Astrocyte of the spinal cord (primary cell): ENCODE measurements at places on chromosomes 5 and 9.

DNA sequence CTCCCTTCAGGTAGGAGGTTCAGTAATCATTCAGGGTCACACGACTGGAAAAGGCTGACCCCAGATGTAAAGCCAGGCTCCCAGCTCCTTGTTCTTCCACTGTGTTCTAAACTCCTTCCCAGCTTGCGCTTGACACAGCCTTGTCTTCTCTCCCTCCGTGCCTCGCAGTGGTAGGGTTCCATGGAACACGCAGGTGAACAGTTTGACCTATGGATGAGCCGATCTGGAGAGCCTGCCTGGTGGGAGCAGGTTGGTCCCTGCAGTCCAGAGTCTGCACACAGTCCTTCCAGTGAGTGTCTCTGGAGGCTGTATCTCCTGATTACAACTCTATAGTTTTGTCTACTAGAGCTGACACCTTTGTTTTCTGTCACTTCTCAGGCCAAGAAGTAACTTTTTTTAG lies 85.9 kb downstream of the IQGAP2 start:
- DNase-seq: no peak

DNA sequence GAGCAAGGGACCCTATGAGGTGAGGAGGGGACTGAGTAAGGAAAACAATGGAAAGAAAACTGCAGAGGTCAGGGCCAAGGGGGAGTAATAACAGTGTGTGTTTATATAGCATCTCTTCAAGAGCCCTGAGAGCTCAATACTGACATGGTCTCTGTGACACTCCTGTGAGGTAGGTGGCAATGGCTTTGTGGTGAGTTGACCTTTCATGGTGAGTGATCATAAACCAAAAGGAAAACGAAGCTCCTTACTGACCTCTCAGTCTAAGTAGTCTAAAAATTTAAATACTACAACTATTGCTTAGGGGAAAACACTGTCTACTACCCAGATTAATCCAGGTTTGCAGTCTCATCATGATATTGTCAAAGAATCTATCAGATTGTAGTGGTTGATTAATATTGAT lies 130.9 kb downstream of the SNCAIP start:
- DNase-seq: no peak

- peak; percentile 70 for DNase-seq
Measured at GRCh38 chr5:176614805-176615478, 5.0 kb upstream of the GPRIN1 start.

DNA sequence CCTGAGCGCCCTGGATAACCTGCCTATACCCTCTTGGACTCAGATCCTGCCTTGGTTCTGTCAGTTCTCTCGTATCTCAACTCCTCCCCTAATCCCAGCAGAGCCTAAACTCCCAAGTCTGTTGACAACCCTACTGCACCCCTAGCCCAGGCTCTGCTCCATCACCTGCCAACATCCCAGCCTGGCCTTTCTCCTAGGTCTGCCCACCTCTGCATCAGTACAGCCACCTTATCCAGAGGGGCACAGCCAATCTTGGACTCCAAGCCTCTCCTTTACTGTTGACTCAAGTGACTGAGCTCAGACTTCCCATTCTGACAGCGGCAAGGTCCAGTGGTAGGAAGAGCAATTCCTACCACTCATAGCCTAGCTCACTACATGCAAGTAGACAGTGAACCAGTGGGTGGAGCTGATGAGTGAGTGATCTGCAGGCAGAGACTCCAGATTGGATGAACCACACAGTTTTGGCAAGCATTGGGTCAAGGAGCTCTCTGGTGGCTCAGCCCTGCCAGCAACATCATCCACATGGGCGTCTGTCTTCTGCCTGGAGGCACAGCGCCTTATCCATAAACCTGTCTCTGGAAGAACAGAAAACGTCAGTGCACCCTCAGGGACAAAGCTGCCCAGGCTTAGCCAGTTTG lies 26.5 kb downstream of the TRMO start:
- no peak for DNase-seq

DNA sequence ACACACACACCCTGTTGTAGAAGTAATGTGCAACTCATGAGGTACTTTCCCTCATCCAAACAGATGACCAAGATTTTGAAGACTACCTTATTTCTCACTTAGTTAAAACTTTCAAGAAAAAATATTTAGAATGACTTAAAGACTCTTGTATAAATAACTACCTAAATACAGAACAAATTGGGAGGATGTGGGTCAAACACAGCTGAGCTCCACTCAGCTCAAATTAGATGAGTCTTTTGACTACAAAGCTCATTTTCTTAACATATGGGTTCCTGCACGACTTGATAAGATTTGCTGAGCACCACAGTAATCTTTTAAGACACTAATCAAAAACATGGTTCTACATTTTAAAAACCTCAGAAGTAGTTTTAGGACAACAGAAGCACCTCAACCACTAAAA lies 8.9 kb downstream of the MTX3 start:
- DNase-seq: no peak

GRCh38 chr5:104706600-104706999 lies 1144.0 kb upstream of the NUDT12 start:
- no peak for DNase-seq

GRCh38 chr5:132673939-132674630 lies at the start of gene IL4:
TSS of gene IL4 (plus strand) at chr5:132673989. CDS start at chr5:132674051, 62 bp downstream.
- no peak for DNase-seq
